HCT116 (cell line): ENCODE measurements at places on chromosomes 3 and 15. TPM values are rescaled to one million over a fixed set of nuclear protein-coding genes. Genes with fewer than 3 reads are reported as not detected.

DNA sequence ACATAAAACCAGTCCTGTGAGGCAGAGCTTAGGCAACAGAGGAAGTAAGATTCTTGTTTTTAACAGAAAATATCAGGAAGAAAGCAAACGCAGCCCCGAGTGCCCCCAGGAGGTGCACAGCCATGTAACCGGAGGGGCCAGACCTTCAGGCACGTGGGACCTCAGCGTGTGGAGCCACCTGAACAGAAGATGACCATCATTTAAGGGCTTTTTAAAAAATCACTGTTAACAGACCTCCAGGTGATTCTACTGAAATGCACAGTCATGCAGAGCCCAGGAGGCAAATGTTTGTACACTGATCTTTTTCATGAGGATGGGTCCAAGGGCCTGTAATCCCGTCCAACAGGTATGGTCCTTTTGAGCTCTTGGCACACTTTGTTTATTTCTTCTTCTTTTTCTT lies 38.8 kb downstream of the SPG21 start:
- DNase-seq: no peak

DNA sequence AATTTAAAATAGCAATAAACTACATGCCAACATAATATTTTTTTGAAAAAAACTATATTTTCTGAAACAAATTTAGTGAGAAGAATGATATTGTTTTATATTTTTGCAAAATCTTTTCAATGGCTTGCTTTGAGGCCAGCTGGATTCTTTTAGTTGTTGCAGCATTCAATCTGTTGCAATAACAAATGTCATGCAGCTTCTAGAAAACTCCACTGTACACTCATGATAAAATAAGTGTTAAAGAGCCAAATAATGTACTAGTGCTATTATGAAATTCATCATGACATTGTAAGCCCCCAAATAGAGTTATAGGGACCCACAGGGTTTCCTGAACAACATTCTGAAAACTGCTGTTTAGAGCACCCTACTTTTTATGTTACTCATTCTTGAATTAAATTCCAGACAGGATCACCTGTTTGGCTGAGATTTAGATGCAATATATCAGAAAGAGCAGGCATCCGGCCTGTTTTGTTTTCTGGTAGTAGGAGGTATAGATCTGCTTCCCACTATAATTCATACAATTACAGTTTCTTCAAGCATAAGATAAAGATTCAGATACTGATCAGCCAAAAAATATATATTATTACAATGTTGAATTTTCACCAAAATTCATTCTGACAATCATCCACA lies 703.0 kb upstream of the ZNF385D start:
- no peak for DNase-seq

DNA sequence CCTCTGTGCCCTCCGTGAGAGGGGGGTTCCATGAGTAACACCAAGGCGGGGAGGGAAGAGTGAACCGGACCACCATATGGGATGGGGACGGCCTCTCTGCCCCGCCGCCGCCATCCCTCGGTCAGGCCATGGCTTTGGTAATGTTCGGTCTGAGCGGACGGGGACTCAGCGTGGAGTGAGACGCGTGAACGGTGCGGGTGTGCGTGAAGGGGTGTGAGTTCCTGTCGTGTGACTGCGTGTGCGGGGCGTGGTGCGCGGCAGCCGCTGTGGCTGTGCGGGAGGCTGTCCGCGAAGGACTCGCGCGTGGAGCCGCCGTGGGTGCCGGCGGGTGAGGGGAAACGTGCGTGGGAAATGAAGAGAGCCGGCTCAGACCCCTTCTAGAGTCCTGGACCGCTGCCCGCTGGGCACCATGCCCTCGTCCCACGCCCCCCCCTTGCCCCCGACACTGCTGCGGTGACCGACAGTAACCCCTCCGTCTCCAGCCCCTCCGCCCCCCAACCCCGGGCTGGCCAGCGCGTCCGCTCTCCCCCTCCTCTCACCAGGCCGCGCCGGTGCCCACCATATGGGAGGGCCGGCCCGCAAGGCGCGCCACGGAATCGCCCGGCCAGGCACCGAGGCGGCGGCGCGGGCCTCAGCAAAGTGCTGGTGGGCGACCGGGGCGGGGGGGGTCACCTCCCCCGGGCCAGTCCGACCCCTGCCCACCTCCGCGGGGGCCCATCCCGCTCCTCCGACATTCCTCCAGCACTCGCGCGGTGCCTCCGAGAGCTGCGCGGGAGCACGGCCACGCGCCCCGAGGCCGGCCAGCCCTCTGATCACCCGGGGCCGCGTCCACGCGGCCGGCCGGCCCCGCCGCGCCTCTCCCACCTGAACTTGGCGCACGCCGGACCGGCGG lies 589 bp downstream of the KLF15 start:
- no peak for DNase-seq

- DNase-seq: no peak
Measured at GRCh38 chr15:90326441-90326840, 25.6 kb upstream of the ZNF774 start.

DNA sequence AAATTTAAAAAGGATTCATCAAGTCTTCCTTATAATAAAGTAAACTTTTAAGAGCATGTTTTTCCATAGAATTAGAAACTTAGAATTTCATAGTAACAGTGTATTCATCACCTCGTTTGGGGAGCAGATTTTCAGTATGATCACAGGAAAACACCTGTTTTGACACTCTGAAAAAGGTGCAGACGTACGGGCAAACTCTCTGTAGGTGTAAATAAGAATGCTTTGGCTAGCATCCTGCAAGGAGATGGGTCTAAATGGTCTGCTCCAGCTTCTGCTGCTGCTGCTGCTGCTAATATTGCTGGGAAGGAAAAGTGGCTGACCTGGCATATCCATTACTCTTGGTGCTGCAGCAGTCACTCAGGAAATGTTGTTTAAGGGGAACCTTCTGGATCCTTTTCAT lies 66.0 kb downstream of the MBNL1 start:
- no peak for DNase-seq

- DNase-seq: no peak
Measured at GRCh38 chr3:172222478-172223071, 183.2 kb downstream of the FNDC3B start.

- DNase-seq: no peak
Measured at GRCh38 chr3:24985668-24986067, 442.4 kb upstream of the RARB start.

Gene TMC3
- not detected for total RNA-seq

Gene GHSR
- not detected for total RNA-seq

Gene ASB14
- not detected for total RNA-seq

Gene VILL
- 1.2 TPM for total RNA-seq
